Nucleus accumbens (tissue), 56 donors: ENCODE measurements at places on chromosomes 7 and 10.

GRCh38 chr7:141074162-141074991 is 513 bp downstream of the TMEM178B start:
- DNase-seq, result no peak

DNA sequence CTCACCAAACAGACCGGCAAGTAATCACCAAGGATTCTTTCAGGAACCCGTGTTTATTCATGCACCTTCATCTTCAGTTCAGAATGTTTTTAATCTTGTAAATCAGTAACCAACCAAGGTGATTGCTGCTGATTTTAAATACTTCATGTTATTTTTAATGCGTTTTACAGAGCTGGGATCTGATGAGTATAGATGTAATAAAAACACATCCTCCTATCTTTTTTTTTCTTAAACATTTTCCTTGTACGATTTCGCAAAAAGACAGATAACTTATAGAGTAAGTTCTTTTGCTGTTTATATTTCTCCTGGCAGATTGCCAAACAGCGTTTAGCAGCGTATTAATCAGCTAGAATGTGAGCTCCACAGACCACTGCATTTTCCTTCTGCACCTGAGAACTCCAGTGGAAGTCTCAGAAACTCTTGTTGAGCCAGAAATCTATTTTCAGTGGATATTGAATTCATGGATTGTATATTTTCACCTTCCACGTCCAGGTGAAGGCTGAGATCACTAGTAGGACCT is 397.8 kb upstream of the NRP1 start:
- no peak for DNase-seq

DNA sequence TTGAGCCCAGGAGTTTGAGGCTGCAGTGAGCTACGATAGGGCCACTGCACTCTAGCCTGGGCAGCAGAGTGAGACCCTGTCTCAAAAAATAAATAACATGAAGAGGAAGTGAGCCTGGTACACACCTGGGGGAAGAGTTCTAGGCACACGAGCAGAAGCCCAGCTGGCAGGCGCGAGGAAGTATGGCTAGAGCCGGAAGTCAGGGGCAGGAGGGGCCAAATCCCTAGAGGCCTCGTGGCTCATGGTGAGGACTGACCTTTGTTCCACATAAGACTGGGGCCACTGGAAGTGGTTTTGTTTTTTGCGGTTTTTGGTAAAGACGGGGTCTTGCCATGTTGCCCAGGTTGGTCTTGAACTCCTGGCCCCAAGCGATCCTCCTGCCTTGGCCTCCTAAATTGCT is 117.6 kb downstream of the HIP1 start:
- no peak for DNase-seq

GRCh38 chr10:95414016-95414830 is 123.4 kb upstream of the PDLIM1 start:
- DNase-seq, result no peak

DNA sequence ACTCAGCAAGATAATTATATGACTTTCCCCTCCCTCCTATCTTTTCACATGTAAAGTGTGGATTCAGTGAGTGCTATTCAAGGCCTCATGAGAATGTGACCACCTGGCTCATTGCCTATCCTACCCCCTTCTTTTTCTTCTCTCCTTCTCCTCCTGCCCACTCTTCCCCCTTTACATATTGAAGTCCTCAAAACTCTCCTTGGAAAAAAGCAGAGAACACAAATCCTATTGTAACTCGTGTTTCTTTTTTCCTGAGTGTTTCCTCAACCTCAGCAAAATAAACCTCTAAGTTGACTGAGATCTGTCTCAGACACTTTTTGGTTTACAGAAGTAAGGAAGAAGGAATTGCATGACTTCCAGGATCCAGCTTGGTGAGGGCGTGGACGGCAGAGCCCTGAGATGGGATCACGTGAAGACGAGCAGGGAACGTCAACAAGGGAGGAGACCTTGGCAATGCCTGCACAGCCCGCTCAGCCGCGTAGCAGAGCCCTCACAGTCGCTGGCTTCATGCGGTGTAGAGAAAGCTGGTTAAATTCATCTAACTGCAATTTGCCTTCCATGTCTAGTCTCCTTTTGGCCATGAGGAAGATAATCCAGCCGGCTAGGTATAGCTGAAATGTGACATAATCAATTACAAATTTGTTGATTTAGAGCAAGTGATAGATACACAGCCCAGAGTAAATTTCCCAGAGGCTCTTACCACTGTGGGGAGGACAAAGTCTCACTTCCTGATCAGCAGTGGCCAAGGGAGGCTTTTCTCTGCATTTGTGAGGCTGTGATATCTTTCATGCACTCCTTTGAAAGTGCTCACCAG is 75.7 kb downstream of the LYZL2 start:
- no peak for DNase-seq

- no peak for DNase-seq
These were observed 47.8 kb downstream of the ZFAND4 start for GRCh38 chr10:45624724-45625123.

- no peak for DNase-seq
These were observed 87.2 kb downstream of the PDE1C start for GRCh38 chr7:31982962-31983361.

DNA sequence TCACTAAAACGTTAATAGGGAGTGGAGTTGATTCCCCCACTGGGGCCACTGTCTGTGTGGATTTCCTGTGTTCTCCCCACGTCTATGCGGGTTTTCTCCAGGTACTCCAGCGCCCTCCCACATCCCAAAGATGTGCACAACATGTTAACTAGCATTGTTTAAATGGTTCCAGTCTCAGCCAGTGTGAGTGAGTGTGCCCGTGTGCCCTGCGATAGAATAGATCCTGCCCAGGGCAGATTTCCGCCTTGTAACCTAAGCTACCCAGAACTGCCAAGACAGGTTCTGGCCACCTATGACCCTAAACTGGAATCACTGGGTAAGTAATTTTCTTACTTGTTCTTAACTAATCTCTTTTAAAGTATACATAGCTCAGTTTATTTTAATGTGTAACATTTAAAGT is 58.5 kb downstream of the CCDC6 start:
- no peak for DNase-seq

DNA sequence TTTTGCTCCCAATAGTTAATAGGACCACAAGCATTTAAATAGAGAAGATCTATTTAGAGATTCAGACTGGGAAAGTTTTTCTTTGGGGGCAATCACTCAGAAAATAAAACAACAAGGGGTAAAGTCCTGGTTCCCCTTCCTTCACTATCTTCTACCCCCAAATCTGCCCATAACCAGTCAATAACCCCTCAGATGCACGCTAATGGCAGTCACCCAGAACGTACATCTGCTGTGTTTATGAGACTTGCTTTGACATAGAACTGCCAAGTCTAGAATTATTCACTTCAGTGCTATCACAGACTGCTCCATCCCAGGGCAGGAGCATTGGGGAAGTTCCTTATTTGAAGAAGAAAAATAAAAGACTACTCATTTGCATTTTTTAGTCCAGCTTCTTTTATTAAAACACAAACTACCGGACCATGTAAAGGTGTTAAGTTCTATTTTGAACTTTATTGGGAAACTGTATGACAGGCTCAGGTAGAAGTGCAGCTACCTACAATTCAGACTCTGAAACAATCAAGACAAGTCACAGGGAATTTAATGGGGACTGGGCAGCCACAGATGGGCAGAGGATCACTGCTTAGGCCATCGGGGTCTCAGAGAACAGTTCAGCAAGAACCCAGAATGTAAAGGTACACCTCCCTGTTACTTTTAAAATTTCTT is 38.4 kb downstream of the ANK3 start:
- DNase-seq, result no peak

DNA sequence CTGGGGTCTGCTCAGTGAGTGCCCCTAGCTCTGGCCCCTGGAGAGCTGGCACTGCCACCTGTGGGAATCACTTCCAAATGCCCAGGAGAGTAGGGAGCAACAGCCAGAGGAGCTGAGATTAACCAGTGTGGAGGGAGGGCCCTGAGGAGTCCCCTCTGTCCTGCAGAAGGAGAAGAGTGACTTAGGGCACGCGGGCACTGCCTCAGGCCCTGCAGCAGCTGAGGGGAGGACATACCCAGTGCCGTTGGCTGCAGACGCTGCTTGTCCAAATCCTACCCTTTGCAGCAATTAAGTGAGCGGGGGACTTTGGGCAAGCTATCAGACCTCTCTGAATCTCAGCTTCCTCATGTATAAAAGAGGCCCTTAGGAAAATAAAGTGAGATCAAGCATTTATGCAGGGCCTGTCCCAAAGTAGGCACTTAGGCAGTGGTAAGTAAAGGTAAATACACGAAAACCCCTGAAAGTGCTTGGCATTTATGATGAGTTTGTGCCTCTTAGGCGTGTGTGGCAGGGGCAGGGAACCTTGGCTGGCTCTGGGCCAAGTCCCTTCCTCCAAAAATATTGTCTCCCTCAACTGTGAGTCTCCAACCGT is 16.9 kb downstream of the PRF1 start:
- DNase-seq, result no peak

DNA sequence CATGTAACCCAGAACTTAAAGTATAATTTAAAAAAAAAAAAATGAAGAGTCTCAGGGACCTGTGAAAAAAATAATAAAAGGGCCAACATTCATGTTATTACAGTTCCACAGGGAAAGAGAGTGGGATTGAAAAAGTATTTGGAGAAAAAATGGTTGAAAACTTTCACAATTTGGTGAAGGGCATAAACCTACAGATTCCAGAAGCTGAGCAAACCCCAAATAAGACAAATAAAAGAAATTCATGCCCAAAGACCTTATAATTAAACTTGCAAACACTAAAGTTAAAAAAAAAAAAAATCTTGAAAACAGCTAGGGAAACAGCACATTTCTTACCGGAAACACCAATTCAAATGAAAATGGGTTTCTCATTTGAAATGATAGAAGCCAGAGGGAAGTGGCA is 19.9 kb downstream of the VPS41 start:
- DNase-seq, result no peak

GRCh38 chr10:120989996-120990598 is 138.9 kb downstream of the WDR11 start:
- no peak for DNase-seq

DNA sequence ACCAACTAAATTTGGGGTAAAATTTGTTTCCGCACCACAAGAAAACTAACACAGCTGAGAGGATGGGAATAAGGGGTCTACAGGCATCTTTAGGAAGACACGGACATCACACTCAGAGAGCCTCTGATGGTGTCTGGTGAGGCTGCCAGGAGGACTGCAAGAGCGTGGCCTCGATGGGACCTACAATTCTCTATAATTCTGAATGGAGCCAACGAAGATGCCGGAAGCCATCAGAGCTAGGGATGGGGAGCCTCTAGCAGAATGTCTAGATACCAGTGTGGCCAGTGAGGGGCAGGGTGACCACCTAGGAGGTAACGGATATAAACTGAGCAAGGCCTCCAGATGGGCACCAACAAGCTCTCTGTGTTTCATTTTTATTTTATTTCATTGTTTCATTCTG is 7.5 kb downstream of the GRID1 start:
- DNase-seq, result no peak

DNA sequence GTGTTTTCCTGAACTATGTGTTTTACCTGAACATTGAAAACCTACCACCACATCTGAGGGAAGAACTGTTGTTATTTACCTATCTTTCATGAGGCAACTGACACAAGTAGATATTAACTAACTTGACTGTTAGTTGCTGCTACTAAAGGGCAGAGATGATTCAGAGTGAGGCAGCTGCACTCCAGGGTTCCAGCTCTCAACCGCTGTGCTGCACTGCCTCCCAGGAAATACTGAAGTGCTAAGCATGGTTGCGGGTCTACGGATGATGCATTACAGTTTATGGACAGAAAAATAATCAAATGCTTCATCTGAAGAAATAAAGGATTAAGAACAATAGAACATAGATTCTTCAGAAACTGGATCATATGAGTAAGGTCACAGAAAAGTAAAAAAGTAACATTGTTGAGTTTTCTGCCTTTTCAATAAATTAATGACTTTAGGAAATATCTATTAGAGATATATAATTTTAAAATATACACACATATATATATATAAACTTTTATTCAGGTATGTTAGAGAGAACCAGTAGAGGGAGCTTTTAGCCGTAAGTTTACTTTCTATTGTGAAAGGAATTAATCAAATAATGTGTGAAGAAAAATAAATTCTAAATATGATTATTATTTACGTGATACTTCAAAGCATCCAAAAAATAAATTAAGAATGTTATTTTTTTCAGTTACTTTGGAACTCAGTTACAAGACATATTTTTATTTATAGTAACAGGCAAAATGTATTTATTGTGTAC is 620.0 kb downstream of the CNTNAP2 start:
- no peak for DNase-seq

GRCh38 chr10:103822107-103822716 is 33.2 kb downstream of the SH3PXD2A start:
- DNase-seq, result no peak

DNA sequence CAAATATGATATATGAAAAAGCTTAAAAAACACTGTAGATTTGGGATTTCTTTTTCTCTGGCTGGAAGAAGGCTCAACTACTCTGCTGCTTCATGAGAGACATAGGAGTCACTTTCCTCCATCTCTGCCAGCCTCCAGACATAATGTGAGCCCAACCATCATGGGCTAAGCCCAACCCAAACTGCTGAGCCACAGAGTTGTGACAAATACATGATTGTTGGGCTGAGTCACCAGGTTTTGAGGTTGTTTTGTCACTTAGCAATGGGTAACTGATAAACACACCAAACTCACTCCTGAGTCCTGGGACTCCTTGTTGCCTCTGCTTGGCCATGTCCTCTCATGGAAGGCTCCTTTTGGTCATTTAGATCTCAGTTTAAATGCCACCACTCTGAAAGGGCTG is 381.8 kb upstream of the FZD8 start:
- DNase-seq, result no peak

- DNase-seq, result no peak
These were observed 23.3 kb downstream of the UBTD1 start for GRCh38 chr10:97522071-97522470.

- no peak for DNase-seq
These were observed 102.9 kb upstream of the MYO3A start for GRCh38 chr10:25831080-25831479.

- no peak for DNase-seq
These were observed 542.4 kb upstream of the GALNT17 start for GRCh38 chr7:70589590-70589989.

DNA sequence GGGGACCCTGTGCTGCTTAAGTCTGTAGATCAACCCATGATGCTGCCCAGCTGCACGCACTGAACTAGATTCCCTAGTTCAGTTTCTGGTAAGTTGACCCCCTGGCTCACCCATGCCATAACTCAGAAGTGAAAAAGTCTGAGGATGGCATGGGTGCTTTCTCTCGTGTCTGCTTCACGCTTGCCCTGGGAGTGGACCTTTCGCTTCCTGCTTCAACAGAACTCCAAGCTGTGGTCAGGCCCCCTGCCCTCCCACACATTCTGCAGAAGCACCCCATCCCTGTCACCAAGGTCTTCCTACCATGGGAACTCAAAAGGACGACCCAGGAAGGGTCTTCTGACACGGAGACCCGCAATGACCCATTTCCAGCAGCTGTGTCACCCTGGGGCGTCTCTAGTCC is 39.9 kb downstream of the LRRC18 start:
- DNase-seq, result no peak

DNA sequence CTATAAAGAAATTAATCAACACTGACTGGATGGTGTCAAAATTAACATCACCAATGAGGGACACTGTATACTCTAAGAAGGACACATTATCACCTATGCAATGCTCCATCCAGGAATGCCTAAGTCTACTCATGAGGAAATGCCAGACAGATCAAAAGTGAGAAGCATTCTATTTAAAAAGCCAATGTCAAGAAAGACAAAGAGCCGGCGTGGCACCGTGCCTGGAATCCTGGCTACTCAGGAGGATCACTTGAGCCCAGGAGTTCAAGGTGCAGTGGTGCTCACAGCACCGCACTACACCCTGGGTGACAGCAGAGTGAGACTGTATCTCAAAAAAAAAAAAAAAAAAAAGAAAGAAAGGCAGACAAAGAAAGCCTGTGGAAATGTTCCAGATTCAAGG is 45.5 kb upstream of the ANAPC16 start:
- DNase-seq, result no peak

- DNase-seq, result no peak
These were observed 66.1 kb downstream of the KCNMA1 start for GRCh38 chr10:77571490-77571889.
